KBM-7 (cell line): ENCODE measurements at places on chromosomes 1 and 21.

GRCh38 chr21:14435423-14435822 lies 52.5 kb upstream of the HSPA13 start:
- no peak for DNase-seq

DNA sequence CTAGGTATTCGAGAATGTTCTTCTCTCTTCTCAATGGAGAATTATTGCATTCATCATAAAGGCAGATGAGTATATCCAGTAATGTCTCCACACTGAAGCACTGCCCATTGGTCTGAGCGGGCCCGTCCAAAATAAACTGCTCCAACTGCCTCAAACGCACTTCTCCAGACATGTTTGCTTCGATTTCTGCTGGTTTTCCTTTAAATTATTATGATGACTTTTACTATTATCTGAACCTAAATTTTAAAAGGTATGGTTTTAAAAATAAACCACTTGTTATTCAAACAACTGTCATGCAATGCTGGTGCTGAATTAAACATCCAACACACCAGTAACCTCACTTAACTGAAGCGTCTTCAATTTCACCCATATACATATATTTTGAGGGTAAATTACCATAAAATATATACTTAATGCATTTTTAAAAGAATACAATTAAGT lies 1.3 kb downstream of the CDC42BPA start:
- DNase-seq: peak; percentile 39

- DNase-seq: no peak
Observed at GRCh38 chr1:10615932-10616671, 141.4 kb downstream of the PEX14 start.

- DNase-seq: no peak
Observed at GRCh38 chr1:162166917-162167615, 97.6 kb downstream of the NOS1AP start.

GRCh38 chr1:109385417-109385816 lies 12.3 kb downstream of the SORT1 start:
- no peak for DNase-seq

GRCh38 chr1:114328361-114328904 lies 174.8 kb upstream of the SYT6 start:
- no peak for DNase-seq

GRCh38 chr1:226677027-226678020 lies 61.8 kb downstream of the ITPKB start:
- DNase-seq: peak; percentile 86

DNA sequence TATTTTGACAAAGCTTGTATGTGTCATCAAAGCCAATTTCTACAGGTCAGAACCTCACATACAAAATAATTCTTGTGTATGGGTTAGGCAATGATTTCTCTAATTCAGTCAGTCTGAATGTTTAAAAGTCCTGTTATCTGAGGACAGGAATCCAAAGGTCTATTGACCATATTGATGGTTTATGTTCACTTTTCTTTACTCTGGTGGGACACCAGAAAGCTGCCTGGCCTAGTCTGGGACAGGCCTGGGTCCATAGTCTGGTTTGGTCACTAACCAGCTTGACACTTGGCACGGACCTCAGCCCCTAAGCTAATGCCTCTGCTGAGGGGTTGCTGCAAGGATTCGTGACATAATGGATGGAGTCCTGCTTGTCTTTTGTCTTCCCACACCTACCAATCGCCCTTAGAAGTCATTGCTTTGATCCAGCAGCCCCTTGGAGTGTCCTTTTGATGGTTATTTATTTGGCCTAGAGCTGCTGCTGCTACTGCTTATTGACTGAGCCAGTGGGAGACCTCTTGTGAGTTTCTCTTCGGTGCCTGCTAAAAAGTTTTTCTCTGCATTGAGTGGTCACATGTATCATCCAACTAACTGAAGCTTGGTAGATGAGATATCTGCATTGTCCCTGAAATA lies 15.7 kb downstream of the IFNAR2 start:
- no peak for DNase-seq

DNA sequence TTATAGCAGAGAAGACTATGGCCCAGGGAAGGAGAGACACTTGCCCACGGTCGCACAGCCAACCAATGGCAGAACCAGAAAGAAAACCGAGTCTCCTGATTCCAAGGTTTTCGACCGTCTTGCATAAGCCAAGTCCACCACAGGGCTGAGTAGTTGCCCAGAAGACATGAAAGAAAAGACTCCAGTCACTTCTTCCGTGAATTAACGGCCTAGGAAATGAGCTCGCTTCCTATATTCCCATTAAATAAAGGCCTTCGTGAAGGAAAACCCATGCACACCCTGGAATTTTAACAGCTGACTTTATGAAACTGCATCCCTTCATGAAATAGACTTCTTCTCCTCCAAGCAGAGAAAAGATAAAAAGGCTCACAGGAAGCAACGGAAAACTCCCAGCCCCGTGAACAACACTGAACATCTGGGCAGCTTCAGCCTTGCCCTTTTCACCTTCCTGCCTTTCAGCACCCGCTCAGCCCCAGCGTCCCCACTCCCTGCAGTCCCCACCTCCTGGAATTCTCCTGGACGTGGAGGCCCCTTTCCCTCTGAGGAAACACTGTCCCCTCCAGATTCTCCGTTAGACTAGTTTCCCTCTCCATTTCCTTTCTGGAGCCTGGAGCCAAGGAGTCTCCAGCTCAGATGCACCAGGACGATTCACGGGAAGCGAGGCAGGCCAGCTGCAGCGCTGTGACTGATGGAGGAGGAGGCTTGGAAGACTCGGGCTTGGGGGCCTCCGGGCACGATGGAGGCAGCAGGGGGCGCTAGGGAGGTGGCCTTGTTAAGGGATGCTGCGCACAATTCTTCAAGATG lies 2.7 kb upstream of the MYOC start:
- peak; percentile 76 for DNase-seq

- DNase-seq: peak; percentile 35
Observed at GRCh38 chr1:145995148-145995881, 1.1 kb downstream of the TXNIP start.

GRCh38 chr1:228034954-228035837 lies 28.4 kb downstream of the WNT3A start:
- DNase-seq: no peak

DNA sequence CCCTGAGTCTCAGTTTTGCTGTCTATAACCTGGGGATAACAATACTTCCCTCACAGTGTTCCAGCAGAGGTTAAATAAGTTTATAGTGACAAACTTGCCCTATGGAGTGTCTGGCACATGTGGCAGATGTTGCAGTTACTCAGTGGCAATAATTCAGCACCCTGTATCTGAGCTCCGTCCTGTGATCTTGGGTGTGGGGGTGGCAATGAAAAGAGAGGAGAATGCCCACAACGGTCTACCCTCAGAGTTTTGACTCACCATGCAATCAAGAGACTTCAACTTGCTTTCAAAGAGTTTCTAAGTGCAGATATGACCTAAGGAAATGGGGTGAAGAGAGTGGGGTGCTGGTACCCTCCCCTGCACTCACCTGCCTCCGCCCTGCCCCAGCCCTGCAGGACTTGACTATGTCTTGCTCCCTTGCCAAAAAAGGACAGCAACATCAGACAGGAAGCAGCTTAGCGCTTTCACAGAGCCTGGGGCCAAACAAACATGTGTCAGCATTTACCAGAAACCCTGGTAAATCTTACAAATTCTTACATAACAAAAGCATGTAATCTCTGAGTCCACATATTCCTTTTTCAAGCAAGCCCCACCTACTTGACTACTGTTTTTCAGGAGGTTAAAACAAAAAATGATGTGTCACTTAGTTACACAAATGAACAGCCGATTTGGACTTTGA lies 185.1 kb upstream of the CAMK1G start:
- no peak for DNase-seq

GRCh38 chr1:25747046-25747719 lies 52.8 kb upstream of the SELENON start:
- DNase-seq: no peak

GRCh38 chr1:172293429-172293828 lies 127.1 kb upstream of the C1orf105 start:
- no peak for DNase-seq

- DNase-seq: no peak
Observed at GRCh38 chr1:38326856-38327255, 280.3 kb upstream of the POU3F1 start.

GRCh38 chr1:152014943-152015342 lies 21.3 kb upstream of the S100A10 start:
- DNase-seq: no peak

DNA sequence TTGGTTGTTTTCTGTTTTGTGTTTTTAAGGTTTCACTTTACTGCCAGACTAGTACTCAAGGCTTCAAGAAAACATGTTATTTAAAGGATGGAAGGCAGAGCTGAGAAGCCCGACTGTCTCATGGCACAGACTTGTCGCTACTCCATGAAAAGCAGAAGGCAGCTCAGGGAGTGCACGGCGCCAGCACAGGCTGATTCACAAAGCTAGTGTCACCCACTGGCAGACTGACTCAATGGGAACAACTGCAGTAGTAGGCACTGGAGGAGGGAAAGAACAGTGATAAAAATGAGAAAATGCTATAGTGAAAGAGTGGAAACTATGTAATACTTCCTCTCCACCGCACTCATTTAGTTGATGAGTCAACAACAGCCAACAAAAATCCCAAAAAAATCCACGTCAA lies 14.7 kb downstream of the HSF2BP start:
- DNase-seq: no peak

GRCh38 chr1:55117941-55118340 lies 78.6 kb downstream of the PCSK9 start:
- no peak for DNase-seq

GRCh38 chr1:24425441-24425840 lies 9.8 kb downstream of the NIPAL3 start:
- DNase-seq: no peak

DNA sequence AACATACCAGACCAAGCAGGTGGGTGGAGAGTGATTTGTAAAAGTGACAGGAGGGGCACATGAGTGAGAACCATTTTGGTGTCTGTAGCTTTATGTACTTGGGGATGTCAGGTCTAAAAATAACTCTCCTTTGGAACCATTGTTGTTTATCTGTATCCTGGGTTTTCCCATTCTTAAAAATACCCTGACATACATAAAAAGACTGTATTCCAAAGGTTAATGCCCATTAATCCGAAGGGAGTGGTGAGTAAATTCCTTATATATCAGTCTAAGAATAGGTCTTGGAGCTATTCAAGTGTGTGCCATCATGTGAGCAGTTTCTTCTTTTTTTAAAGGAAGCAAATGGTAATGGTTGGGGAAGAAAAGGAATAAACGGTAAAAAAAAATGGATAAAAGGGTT lies 117.5 kb downstream of the TGFB2 start:
- no peak for DNase-seq
